ENCODE measurements at places on chromosomes 3 and 15. TPM values are rescaled to one million over a fixed set of nuclear protein-coding genes. Genes with fewer than 3 reads are reported as not detected.
A peak's percentile ranks its signal among the peaks of the same experiment; 100 is the strongest.

The ACOX2 gene
- 14.6 TPM for total RNA-seq

The RGMA gene
- total RNA-seq: 4.2 TPM

The FRMD5 gene
- 3.4 TPM for total RNA-seq

The ANP32A gene
- 126 TPM for total RNA-seq

The ASB14 gene
- not detected for total RNA-seq

The WDR49 gene
- 0.98 TPM for total RNA-seq

The NPAP1 gene
- total RNA-seq: not detected

The LRRC2 gene
- total RNA-seq: 0.44 TPM

The CSTA gene
- total RNA-seq: 1.2 TPM

The CCR1 gene
- 0.57 TPM for total RNA-seq

The PPARG gene
- 169 TPM for total RNA-seq

The CCR9 gene
- total RNA-seq: 0.13 TPM

The TRAIP gene
- 3.6 TPM for total RNA-seq

The THAP10 gene
- 2.3 TPM for total RNA-seq

The IFT80 gene
- total RNA-seq: 13.1 TPM

The ROPN1 gene
- 1.1 TPM for total RNA-seq

The CX3CR1 gene
- 0.66 TPM for total RNA-seq

DNA sequence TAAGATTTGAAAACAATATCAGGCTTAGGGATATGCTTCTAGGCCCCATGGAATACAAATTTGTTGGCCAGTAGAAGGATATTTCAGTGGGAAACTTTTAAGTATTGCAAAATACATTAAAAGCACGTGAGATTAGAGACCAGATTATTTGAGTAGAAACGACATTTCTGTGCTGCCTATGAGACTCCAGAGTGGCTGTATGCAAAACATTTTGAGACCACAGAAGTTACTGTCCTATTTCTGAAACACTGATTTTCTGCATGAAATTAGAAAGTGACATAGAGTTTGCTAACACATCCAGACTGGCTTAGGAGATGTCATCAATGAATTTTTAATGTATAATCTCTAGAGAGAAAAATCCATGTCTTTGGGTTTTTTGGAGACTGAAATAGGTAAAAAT, 99.8 kb downstream of the KCNH8 start:
- DNase-seq: no peak
- no peak overlapping the region for H3K27ac ChIP-seq
- no peaks in the 10 kb centered on the region for H3K27me3 ChIP-seq
- no peaks in the 10 kb centered on the region for H3K36me3 ChIP-seq
- H3K4me3 ChIP-seq: no peak overlapping the region

DNA sequence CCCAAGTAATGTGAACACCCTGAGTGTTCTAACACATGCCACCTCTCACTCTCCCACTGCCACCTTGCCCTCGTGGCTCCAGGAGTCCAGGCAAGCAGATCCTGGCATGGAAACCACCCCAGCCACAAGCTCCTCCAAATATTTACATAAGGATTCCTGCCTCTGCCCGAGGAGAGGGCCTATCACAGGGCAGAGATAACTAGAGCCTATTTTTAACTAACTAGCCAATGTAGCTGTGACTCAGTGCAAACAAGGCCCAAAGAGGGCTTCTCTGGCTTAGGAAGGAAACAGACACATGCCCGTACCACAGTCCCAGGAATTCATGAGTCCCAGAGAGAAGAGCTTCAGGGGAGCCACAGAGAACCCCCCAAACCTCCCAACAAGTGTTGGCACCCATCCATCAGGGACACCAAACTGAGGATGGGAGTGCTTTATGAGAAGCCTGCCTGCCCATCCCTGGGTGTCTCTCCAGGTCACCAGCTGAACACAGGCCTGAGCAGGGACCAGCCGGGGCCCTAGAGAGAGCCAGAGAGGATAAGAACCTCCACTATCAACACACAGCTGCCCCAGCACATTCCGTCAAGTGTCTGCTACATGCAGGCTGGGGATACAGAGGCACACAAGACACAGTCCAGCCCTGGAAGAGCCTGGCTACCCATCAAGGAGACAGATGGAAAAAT, 9.2 kb downstream of the FYCO1 start:
- peak; percentile 67 for DNase-seq
- no peaks in the 10 kb centered on the region for H3K27me3 ChIP-seq
- H3K4me3 ChIP-seq: no peak overlapping the region
- H3K36me3 ChIP-seq: peaks cover 15% of the 10 kb centered on the region

GRCh38 chr3:120425572-120426250, 25.1 kb downstream of the FSTL1 start:
- no peak overlapping the region for H3K4me3 ChIP-seq
- H3K27ac ChIP-seq: no peak overlapping the region
- H3K4me1 ChIP-seq: no peaks in the 10 kb centered on the region
- DNase-seq: no peak
- H3K27me3 ChIP-seq: no peaks in the 10 kb centered on the region
- H3K36me3 ChIP-seq: no peaks in the 10 kb centered on the region

- no peaks in the 10 kb centered on the region for H3K27me3 ChIP-seq
- H3K27ac ChIP-seq: no peak overlapping the region
- no peaks in the 10 kb centered on the region for H3K4me1 ChIP-seq
- no peak for DNase-seq
- H3K4me3 ChIP-seq: no peak overlapping the region
Observed at GRCh38 chr3:1883534-1883933, 215.1 kb upstream of the CNTN4 start.

- no peaks in the 10 kb centered on the region for H3K36me3 ChIP-seq
- H3K27me3 ChIP-seq: no peaks in the 10 kb centered on the region
- DNase-seq: no peak
- H3K27ac ChIP-seq: no peak overlapping the region
Observed at GRCh38 chr3:116806351-116806750, 96.8 kb downstream of the TUSC7 start.

GRCh38 chr3:138921316-138922292, 25.3 kb downstream of the FOXL2 start:
- no peak overlapping the region for H3K4me3 ChIP-seq
- H3K36me3 ChIP-seq: no peaks in the 10 kb centered on the region
- no peaks in the 10 kb centered on the region for H3K4me1 ChIP-seq
- H3K27ac ChIP-seq: no peak overlapping the region
- H3K27me3 ChIP-seq: no peaks in the 10 kb centered on the region

DNA sequence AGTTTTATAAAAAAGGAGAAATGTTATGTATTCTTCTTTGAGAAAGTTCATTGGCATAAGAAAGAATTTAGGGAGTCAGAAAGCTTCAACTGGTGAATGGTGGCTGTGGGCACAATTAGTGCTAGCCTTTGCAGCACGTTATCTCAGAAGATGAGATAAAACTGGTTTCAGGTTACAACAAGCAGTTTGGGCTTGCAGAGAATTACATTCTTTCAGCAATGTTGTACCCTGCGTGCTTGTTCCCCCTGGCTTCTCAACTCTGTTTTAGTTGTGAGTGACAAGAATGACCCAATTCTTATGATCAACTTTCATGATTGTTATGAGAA, 31.6 kb upstream of the ACP3 start:
- no peak overlapping the region for H3K4me3 ChIP-seq
- no peak overlapping the region for H3K27ac ChIP-seq
- H3K27me3 ChIP-seq: no peaks in the 10 kb centered on the region
- H3K36me3 ChIP-seq: no peaks in the 10 kb centered on the region
- no peak for DNase-seq
- H3K4me1 ChIP-seq: no peaks in the 10 kb centered on the region

DNA sequence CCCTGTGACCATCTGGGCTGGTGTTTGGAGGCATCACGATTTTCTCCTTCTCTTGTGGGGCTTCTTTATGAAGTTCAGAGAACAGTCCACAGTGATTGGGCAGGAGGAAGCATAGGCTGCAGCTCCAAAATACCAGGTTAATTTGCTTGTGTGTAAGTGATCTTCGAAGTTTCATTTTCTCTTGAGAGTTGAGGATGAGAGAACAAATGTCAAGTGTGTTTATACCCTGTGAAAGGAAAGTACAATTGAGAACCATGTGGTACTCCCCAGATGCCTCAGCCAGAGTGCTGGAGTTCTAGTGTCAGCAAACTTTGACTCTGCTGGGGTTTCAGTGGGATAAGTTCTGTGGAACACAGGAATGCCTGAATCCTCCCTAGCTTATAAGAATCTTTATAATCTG, 357.1 kb upstream of the CFAP20DC start:
- no peak overlapping the region for H3K4me3 ChIP-seq
- no peak overlapping the region for H3K27ac ChIP-seq
- H3K27me3 ChIP-seq: no peaks in the 10 kb centered on the region
- DNase-seq: no peak
- peaks cover 14% of the 10 kb centered on the region for H3K4me1 ChIP-seq

DNA sequence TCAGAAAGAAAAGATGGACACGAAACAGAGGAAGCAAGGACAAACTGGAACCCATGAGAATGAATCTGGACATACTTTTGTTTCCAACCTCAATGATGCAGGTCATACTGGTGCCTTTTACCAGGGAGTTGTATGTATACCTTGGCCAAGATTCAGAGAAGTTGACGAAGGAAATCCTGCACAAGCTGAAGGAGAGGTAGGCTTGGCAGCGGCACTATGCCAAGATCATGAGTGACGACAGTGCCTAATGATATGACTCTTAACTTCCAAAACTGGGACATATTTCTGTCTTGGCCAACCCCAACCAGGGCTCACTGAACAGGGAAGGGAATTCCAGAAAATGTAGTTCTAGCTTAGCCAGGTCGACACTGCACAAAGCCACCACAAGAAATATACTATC, 149.2 kb upstream of the SLCO3A1 start:
- H3K36me3 ChIP-seq: no peaks in the 10 kb centered on the region
- no peak overlapping the region for H3K27ac ChIP-seq
- DNase-seq: no peak
- H3K4me3 ChIP-seq: no peak overlapping the region
- no peaks in the 10 kb centered on the region for H3K27me3 ChIP-seq
- no peaks in the 10 kb centered on the region for H3K4me1 ChIP-seq

- H3K27me3 ChIP-seq: no peaks in the 10 kb centered on the region
- no peak overlapping the region for H3K27ac ChIP-seq
Observed at GRCh38 chr3:176992978-176993377, 204.3 kb downstream of the TBL1XR1 start.

- H3K27ac ChIP-seq: no peak overlapping the region
- no peaks in the 10 kb centered on the region for H3K27me3 ChIP-seq
- H3K4me1 ChIP-seq: no peaks in the 10 kb centered on the region
- H3K4me3 ChIP-seq: no peak overlapping the region
- DNase-seq: no peak
Observed at GRCh38 chr15:69748131-69748530, 295.5 kb downstream of the RPLP1 start.

- H3K27me3 ChIP-seq: no peaks in the 10 kb centered on the region
- no peak overlapping the region for H3K4me3 ChIP-seq
- no peak overlapping the region for H3K27ac ChIP-seq
- no peak for DNase-seq
- H3K36me3 ChIP-seq: no peaks in the 10 kb centered on the region
- H3K4me1 ChIP-seq: no peaks in the 10 kb centered on the region
Observed at GRCh38 chr3:36871379-36872126, 73.3 kb downstream of the TRANK1 start.

GRCh38 chr3:61924090-61924735, 362.8 kb downstream of the PTPRG start:
- no peaks in the 10 kb centered on the region for H3K36me3 ChIP-seq
- H3K27ac ChIP-seq: no peak overlapping the region
- no peak for DNase-seq
- H3K4me1 ChIP-seq: no peaks in the 10 kb centered on the region
- no peaks in the 10 kb centered on the region for H3K27me3 ChIP-seq

DNA sequence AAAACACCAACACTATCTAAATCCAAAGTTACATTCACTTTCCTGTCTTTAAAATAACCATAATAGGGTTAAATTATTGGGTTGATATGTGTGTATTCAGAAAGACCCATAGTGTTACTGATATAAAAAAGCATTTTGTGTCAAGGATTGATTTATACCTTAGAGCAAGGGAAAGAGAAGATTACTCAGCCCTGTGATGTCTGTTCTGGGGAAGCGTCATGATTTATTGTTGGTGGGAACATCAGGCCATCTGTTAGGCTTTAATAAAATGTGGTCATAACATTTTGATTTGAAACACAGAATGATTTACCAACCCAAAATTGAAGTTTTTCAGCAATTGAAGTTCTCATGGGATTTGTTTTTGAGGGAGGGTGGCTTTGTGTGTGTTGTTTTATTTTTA, 33.2 kb downstream of the SIDT1 start:
- no peak overlapping the region for H3K27ac ChIP-seq
- no peaks in the 10 kb centered on the region for H3K36me3 ChIP-seq
- H3K4me3 ChIP-seq: no peak overlapping the region

- H3K36me3 ChIP-seq: no peaks in the 10 kb centered on the region
- H3K4me3 ChIP-seq: no peak overlapping the region
- H3K27me3 ChIP-seq: no peaks in the 10 kb centered on the region
- DNase-seq: no peak
Observed at GRCh38 chr15:48856942-48857341, 21.0 kb upstream of the EID1 start.

- H3K27me3 ChIP-seq: no peaks in the 10 kb centered on the region
- no peaks in the 10 kb centered on the region for H3K4me1 ChIP-seq
- DNase-seq: no peak
- H3K27ac ChIP-seq: peak overlapping the region; percentile 11
- no peaks in the 10 kb centered on the region for H3K36me3 ChIP-seq
- no peak overlapping the region for H3K4me3 ChIP-seq
Observed at GRCh38 chr15:70323111-70323851, 225.6 kb upstream of the TLE3 start.

DNA sequence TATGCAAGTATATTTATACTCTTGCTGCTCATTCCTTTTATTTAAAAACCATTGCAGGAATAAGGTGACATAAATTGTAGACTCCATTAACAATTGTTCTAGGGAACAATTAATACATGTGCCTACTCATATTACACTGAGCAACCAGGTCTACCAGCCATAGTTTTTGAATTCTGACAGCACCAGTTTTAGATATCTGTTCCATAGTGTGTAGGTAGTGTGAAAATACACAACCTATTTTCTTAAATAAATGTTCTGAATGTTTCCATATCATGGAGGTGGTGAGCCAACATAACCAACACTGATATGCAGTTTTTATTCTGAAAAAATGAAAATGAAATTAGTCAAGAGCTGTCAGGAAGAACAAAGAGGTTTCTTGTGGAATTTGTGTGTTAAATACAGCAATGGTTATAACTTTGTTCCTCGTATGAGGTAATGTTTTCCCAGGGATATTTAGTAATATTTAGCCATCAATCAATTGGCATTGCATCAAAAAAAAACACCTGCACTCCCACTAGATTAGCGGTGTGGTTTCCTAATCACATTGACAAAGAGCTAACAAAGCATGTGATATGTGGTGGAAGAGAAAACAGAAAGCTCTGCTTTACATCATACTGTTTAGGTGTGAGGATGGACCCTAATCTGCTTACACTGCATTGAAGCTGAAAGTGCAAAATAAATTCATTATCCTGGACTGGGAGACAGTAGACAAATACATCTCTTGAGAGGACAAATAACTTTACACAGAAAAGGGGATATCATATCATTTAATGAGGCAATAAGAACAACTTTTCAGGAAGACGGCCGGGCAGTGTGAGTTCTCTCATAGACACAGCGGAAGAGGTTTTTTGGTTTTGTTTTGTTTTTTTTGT, 369.5 kb upstream of the THBS1 start:
- no peaks in the 10 kb centered on the region for H3K27me3 ChIP-seq
- H3K36me3 ChIP-seq: no peaks in the 10 kb centered on the region
- no peak overlapping the region for H3K4me3 ChIP-seq
- no peaks in the 10 kb centered on the region for H3K4me1 ChIP-seq
- H3K27ac ChIP-seq: no peak overlapping the region
- no peak for DNase-seq

GRCh38 chr3:152281133-152281713, 12.5 kb downstream of the MBNL1 start:
- DNase-seq: no peak
- no peaks in the 10 kb centered on the region for H3K36me3 ChIP-seq
- H3K4me1 ChIP-seq: peaks cover 9% of the 10 kb centered on the region

- no peak overlapping the region for H3K27ac ChIP-seq
- H3K4me1 ChIP-seq: peaks cover 9% of the 10 kb centered on the region
- no peak for DNase-seq
- H3K36me3 ChIP-seq: no peaks in the 10 kb centered on the region
Observed at GRCh38 chr3:51675201-51675611, 4.2 kb downstream of the TEX264 start.
